Osteoblast (primary cell): ENCODE measurements at places on chromosomes 11 and 22.

- peak; percentile 69 for DNase-seq
Observed at GRCh38 chr11:45919806-45920530, 2.3 kb upstream of the PEX16 start.

- no peak for DNase-seq
Observed at GRCh38 chr11:28132548-28132947, 24.4 kb downstream of the METTL15 start.

- DNase-seq, result no peak
Observed at GRCh38 chr11:44325698-44326097, 15.8 kb upstream of the ALX4 start.

GRCh38 chr22:46923394-46923793, 160.9 kb downstream of the TBC1D22A start:
- DNase-seq, result no peak

DNA sequence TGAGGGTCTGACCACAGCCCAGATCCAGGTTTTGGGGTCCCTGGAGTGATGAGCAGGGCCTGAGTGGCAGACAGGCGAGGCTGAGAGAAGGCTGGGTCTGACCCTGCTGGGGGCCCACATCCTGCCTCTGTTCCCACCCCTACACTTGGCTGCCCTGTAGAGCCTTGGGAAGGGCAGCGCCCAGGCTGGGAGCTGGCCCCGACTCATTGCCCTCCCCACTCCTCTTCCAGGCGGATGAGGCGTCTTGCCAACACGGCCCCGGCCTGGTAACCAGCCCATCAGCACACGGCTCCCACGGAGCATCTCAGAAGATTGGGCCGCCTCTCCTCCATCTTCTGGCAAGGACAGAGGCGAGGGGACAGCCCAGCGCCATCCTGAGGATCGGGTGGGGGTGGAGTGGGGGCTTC, 4.9 kb downstream of the DERL3 start:
- no peak for DNase-seq

- DNase-seq, result no peak
Observed at GRCh38 chr11:111439901-111440300, 60.8 kb upstream of the POU2AF1 start.

GRCh38 chr11:65141896-65142494, 7.7 kb upstream of the SYVN1 start:
- no peak for DNase-seq
